ENCODE measurements at places on chromosomes 3 and 15. TPM values are rescaled to one million over a fixed set of nuclear protein-coding genes. Genes with fewer than 3 reads are reported as not detected.

DNA sequence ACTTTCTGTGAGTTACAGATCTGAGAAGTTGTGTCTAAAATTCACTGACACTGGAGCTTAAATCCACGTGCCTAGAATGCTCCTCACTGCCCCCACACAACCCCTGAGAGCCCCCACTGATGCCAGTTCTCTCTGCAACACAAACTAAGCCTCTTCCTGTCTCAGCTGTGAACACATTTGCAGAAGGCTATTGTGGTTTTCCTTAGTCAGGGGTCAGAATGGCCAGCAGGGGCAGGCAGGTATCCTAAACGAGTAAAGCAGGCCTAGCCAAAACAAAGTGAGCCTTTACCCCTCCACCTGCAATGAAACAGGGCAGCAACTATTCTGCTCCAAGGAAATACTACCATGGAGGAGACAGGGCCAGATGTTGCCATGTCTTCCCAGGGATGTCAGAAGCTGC is 78.6 kb downstream of the FHIT start:
- DNase-seq = peak; percentile 57

DNA sequence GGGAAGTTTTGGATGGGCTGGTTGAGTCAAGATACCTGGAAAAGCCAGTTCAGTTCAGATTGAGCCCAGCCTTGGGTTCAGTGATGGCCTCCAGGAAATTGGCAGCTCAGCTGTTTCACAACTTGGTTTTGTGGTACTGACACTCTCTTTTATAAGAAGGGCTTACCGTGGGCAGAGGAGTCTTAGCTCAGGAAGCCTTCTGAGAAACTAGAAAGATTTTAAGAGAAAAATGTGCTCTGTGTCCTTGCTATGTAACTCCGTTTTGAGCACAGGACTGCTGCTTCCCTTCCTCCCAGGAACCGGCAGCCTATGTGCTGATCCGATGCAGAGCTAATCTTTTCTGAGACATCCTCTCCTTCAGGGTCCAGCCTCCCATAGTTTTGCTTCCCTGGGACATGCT is 46.6 kb upstream of the RASGRP1 start:
- no peak for DNase-seq

ARGFX gene
- total RNA-seq = not detected

- no peak for DNase-seq
Observed at GRCh38 chr3:17553080-17553479, 189.4 kb downstream of the TBC1D5 start.

DNA sequence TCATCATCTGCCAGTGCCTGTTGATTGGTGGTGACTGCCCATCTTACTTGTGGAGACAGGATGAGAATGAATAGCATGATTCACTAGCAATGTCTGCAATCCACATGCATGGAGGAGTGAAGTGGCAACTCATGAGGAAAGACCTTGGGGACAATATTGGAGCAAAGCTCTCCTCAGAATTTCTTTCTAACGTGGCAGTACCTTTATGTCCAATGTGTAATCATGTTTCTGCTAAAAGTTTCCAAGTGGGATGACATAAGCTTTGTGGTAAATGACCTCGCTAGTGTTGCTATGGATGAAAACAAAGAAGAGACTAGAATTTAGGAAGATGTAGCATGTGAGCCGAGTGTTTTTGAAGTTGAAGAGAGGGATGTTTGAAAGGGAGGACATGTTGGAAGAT is 117.8 kb downstream of the CPNE4 start:
- no peak for DNase-seq

GRCh38 chr15:84781495-84781894 is 33.1 kb downstream of the ZNF592 start:
- DNase-seq = no peak

FBXL2 gene
- 3.1 TPM for total RNA-seq

ZSCAN29 gene
- total RNA-seq = 38.6 TPM

VEPH1 gene
- total RNA-seq = 18.3 TPM

DNA sequence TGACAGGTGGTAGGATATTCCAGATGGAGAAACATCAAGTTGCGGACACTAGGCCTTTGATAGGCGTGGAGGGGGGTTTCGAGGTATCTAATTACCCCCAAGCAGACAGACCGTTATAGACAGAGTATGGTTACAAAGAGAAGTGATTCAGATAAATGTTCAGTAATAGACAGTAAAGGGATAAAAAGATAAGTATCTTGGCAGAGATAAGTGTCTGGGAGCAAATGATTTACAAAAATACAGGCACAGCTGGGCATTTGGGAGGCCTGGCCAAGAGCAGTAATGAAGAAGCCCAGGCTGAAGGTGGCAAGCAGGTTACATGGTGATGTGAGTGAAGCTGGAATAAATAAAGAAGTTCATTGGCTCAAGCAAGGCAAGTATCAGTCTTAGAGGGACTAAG is 659 bp upstream of the MYH15 start:
- no peak for DNase-seq

- no peak for DNase-seq
Observed at GRCh38 chr15:94130504-94130903, 100.9 kb upstream of the MCTP2 start.

PLSCR5 gene
- total RNA-seq = not detected

DNA sequence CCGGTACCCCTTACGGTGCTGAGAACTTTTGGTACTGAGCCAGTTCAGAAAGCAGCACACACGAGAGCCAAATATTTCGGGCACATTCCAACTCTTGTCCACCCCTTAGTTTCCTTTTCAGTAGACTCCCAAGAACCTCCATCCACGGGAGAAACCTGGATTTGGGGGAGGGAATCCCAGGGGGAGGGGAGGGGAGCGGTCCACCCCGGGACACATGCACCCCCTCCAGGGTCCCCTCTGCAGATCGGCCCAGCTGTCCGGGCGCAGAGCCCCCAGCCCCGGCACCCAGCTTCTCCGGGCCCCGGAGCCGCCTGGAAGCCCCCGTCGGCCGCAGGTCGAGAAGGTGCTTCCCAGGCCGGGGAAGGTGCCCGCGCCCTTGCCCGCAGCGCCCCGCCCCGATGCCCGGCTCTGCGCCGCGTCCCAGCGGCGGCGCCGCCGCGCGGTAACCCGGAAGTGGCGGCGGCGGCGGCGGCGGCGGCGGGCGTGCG is 455 bp upstream of the ABHD17C start:
- DNase-seq = no peak

DNA sequence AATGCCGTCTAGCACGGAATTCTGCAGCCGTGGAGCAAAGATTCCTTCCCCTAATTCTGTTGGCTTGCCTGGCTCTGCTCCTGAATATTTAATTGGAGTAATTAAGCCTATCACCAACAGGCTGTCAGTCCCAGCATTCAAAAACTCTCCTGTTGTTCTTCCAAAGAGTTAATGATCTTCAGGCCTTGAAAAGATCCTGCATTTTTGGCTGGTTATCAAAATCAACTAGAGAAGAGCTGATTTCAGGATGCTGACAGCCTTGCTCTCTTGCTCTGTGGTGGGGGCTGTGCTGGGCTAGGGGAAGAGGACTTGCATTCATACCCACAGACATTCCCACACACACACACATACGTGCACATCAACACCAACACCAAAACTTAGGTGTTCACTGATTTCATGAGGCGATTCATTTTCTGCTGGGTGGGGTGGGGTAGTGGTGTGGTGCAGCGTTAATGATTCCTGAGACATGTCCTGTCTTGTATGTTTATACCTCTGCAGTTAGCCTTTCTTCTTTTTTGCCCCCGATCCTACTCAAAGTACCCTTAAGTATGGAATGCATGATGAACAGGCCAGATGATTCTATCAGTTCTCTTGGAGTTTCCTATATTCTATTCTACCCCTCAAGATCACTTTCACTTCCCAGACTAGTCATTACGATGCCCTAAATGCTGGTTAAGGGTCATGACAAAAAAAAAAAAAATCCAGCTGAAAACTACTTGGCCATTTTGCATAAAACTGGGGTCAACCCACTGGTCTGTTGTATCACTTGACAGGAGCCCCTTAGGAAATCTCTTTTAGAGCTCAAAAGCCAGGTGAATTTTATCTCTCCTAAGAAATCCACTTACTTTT is 42.3 kb downstream of the CPN2 start:
- DNase-seq = no peak

CTXND1 gene
- not detected for total RNA-seq

DNA sequence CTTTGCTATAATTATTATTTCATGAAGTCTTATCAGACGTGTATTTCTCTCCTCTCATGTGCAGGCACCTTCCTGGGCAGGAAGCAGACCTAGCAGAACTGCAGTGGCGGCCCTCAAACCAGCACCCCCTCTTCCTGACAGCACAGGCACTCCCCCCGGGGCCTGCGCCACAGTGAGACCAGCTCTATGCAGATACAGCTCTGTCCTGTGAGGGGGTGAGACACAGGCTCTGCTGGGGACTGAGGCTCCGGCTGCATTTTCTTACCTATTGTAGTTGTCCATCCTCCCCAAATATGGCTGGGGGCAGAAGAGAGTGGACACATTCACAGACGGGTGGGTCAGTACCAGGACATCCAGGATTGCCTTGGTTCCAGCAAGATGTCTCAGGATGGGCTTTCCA is 5.0 kb downstream of the CISH start:
- DNase-seq = no peak

NR2F2 gene
- not detected for total RNA-seq

DNA sequence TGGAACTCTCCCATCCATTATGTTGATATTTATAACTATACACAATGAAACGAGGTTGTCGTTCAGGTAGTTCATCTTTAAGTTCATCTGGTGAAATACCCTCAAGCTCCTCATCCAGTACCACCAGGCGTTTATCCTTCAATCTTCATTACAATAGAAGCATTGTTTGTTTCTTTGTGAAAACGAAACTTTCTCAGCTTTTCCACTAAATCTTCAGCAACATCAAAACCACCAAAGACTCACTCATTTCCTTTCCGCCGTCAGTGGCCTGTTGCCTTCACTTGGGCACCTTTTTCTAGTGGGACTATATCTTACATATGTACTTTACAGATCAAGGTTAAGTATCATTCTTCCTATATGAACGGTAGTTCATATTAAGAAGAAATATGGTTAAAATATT is 44.1 kb upstream of the TFG start:
- DNase-seq = no peak

DNA sequence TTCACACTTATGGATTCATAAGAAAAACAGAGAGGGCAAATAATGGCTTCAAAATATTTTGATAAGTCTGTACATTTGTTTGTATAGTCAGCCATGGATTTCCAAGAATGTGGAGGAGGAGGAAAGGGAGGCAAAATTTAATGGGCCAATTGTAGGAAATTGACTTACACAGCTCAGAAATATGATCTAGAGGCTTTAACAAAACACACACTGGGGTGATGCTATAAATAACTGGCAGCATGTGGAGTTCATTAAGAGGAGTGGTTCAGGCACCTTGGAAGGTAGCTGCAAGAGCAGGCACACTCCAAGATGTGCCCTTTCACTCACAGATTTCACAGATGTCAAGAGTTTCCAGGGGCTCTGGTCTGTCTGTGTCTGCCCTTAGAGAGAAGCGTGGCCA is 193.4 kb upstream of the RASGRP1 start:
- no peak for DNase-seq

GRCh38 chr3:10472877-10473440 is 32.4 kb downstream of the ATP2B2 start:
- DNase-seq = no peak

RPS17 gene
- 2,501 TPM for total RNA-seq

SLC22A14 gene
- total RNA-seq = not detected

MGA gene
- 53.2 TPM for total RNA-seq

DNA sequence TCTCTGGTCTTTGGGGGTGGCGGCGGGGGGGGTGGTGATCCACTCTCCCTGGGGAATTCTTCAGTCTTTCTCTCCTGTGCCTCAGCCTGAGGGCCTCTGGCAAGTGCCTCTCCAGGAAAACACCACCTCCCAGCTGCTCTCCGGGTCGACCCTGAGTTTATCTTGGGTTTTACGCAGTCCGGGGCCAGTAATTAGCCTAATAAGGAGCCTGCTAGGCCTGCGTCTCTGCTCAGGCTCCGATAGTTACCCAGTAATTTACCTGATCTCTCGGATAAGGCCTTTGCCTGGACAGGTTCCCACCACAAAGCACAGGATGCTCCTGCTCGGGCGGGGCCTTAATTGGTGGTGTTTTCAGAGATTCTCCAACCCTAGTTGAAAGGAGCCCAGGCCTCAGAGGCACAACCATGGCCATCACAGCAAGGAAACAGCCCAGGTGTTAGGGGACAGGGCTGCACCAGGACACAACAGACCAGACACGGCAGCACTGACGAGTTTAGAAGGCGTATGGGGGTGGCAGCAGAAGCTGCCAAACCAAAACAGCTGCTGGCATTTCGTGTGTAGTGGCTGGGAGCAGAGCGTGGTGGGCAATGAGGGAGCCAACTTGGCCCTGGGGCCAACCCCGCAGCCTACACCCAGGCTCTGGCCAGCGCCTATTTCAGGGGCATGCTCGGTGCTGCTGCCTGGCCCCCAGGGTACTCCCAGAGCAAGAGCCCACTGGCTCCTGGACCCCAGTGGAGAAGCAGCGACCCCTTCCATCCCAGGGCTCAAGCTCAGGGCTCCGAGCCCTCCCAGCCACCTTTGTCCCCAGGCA is 71.4 kb downstream of the KLF13 start:
- no peak for DNase-seq

EAF2 gene
- 6.0 TPM for total RNA-seq

PROS1 gene
- total RNA-seq = 2.5 TPM

FANCD2OS gene
- not detected for total RNA-seq

- no peak for DNase-seq
Observed at GRCh38 chr15:85597155-85597815, 197.4 kb downstream of the KLHL25 start.

GOLGA6L26 gene
- not detected for total RNA-seq

TMEM158 gene
- total RNA-seq = 35.5 TPM

DNA sequence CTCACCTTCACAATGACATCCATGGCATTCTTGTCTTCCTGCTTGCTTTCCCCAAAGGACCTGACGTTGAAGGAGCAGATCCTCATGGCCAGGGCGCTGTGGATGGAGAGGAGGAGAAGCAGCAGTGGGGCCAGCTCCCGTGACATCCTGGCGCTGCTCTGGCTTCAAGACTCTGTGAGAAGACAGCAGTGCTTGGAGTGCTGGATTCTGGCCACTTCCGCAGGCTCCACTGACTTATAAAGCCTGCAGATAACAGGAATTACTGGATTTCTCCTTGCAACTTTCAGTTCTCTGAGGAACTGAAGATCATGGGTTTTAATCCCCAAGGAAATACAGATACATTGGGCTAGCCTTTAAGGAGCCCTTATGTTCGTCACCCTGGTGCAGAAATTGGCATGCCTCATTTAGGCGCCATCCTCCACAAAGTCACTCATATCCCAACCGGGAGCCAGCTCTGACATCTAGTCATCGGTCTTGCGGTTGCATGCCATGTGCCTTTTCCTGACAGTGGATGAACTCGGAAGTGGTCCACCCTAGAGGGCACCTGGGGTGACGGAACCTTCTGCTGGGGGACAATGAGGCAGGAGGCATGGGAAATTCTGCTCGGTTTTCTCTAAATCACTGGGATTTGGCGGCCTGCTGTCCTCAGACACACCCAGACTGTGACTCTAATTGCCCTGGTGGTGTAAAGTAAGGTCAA is at the start of gene DNASE1L3:
Gene DNASE1L3 (minus strand): TSS at position 212 of the 700 bp plus-strand sequence. CDS start 66 bp downstream, at position 146.
- DNase-seq = no peak

GRCh38 chr3:146130881-146131371 is 30.1 kb downstream of the PLOD2 start:
- DNase-seq = no peak

DNA sequence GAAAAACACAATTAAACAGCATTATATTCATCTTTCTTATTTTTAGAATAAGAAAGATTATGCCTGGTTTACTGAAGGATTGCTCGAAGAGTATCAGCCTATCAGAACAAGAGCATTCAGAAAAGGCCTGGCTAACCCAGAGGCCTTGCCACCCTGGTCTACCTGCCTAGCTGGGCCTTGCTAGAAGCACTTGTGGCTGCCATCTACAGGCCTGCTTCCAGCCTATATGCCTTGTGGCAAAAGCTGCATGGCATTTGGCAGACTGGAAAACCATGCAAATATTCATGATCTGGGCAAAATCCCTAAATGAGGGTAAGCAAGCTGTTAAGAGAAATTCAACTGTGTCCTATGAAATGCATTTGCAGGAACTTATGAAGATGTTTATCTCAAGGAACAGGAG is 9.3 kb upstream of the ATP13A4 start:
- no peak for DNase-seq

Data from H1 (cell line).